Activated T-helper 17 cell treated with anti-CD3 and anti-CD28 coated beads, Interleukin-2, amount 50 U/mL, for 72 hours (primary cell): ENCODE measurements at places on chromosomes 4 and X.
A peak's percentile ranks its signal among the peaks of the same experiment; 100 is the strongest.

DNA sequence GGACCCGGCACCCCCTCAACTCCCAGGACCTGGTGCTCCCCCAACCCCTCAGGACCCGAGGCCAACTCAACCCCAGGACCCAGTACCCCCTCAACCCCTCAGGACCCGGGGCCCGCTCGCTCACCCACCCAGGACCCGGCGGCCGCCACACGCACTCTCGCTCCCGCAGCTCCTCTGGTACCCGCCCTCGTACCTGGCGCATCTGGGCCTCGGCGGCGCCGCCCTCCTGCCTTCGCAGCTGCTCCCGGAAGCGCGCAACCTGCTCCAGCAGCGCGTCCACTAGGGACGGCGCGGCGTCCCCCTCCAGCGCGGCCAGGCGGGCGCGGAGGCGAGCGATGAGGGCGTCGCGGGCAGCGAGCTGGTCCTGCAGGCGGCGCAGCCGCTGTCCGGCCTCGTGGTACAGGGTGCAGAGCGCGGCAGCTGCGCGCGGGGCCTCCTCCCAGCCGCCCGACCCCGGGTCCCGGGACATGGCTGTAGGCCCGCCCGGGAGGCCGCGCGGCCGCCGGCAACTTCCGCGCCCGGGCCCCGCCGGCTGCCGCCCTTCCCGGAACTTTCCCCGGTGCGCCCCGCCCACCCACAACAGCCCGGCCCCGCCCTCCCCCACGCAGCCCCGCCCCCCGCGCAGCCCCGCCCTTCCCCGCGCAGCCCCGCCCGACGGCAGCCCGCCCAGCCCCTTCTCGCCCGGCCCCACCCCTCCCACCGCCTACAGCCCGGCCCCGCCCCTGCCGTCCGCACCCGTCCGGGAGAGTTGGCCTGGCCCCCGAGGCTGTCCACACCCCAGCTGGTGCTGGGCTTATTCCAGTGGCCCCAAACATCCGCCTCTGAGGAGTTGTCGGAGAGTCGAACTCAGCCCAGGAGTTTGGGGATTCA lies at the start of gene TNIP2:
TSS of gene TNIP2 (minus strand) at position 516 of the 870 bp plus-strand sequence. CDS start at position 469, 47 bp downstream.
- peak; percentile 86 for ATAC-seq

DNA sequence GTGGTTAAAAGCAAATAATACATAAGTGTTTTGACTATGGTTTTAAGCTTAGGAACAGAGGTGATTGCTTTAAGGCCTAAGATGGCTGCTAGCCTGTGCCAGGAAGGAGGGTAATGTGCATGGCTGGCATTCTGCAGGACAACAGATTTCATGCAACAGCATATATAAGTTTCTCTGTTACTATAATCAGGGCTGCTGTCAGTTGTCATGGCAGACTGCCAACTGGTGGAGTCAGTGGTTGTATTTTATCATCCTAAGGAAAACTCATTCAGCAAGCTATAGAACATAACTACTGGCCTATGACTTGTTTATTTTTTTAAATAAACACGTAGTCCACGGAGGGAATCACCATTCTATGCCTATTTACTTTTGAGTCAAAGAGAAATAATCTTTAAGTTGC lies 77.7 kb upstream of the DCAF8L1 start:
- ATAC-seq, result no peak

DNA sequence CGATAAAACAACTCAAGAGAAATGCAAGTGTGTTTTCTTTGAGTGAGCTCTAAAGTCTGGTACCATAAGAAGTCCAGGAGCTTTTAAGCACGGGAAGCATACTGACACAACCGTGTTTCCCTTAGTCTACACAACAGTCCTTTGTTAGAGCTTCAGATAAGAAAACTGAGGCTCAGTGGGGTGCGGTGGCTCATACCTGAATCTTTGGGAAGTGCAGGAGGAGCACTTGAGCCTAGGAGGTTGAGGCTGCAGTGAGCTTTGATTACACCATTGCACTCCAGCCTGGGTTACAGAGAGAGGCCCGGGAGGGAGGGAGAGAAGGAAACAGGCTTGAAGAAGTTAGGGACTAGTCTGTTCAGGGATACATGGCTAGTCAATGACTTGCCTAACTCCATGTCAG lies 21.9 kb downstream of the LEF1 start:
- ATAC-seq, result no peak

- no peak for ATAC-seq
Observed at GRCh38 chr4:60655356-60655755, 544.8 kb upstream of the ADGRL3 start.

- no peak for ATAC-seq
Observed at GRCh38 chrX:117038918-117039440, 576.2 kb upstream of the CT83 start.

DNA sequence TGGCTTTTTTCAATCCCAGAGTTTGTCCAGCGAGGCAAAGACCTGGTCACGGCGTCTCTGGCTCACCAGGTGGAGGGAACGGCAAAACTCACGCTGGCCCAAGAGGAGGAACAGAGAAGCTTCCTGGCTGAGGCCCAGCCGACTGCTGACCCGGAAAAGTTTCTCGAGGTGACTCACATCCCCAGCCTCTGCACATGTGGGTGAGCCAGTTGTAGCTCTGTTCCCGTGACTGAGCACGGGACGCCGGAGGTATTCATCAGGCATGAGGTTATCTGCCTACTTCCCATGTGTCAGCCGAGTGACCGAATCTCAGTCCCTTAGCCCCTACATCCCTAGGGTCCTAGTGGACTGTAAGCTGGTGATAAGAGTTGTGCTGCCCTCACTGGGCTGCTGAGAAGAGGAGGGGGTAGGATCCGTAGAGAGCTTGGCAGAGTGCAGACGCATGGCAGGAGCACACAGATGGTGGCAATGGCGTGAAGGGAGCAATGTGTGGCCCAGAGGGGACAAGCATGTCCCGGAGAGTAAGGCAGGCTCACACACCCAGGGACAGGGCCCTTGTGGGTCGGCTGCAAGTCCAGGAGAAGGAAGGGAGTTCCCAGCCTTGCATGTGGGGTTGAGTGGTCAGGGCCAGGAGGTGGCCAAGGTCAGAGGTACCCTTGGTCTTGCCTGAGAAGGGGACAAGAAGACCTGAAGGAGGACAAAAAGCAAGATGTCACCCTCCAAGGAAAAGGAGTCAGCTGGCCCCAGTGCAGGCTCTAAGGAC lies 42.9 kb downstream of the EVC start:
- peak; percentile 32 for ATAC-seq

DNA sequence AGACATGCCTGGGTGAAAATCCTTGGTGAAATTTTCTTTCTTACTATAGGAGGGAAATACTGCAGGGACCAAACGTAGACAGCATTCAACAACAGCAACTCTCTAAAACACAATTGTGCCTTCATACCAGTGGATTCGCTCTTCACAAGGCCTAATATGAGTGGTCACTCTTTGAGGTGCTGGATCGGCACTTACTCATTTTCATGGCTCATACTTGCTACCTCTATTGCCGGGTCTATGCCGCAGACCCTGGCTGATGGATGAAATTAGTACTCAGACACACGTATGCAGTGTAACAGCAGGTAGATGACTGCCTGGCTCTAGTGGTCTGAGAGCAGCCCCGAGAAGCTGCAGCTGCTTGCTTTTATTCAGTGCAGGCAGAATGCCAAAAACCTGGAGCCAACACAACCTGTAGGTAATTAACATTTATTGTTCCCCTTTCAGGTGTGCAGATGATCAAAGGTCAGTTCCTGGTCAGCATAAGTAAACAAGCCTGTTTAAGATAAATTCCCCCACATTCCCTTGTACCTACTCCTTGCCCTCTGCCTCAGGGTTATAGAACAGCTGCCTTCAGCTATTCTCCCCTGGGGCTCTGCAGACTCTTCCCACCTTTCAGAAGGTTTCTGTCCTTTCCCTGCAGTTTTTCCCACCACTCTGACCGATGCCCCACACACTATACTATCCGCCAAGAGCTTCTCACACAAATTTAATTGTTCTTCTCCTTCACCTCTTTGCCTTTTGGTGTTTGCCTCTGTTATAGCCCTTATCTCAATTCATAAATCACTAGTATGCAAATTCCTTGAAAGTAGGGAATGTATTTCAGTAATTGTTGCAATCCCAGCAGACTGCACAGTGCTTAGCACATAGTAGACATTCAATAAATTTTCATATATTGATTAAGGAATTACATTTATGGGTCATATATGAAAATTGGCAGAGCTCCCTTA lies 210.0 kb downstream of the SPANXN3 start:
- no peak for ATAC-seq

DNA sequence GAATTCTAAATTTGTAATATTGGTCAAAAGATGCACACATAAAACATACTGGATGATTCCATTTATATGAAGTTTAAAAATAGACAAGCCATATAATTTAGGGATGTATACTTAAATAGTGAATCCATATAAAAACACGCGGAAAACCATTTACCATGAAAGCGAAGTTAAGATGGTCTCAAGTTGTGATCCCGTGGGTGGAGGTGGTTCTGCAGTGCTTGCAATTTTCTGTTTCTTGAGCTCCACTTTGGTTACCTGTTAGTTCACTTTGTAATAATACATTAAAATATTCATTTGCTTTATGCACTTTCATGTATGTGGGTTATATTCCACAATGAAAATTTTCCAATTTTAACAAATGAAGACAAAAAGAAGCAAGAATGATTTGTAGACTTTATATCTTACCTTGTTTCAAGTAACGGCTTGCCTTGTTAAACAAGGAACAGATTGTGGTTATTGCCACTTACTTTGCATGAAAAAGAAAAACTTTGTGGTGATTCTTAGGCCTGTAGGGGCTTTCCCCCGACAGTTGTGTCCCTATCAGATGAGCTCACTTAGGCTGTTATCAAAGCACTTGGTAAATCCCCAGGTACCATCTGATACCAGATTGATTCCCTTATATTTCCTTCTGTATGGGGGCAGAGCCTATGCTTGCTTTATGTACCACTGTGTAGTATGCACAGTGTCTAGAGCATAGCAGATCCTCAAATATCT lies 12.2 kb downstream of the UCP1 start:
- ATAC-seq, result peak; percentile 99

GRCh38 chr4:15901998-15902397 lies 36.5 kb downstream of the FGFBP1 start:
- ATAC-seq, result peak; percentile 59

DNA sequence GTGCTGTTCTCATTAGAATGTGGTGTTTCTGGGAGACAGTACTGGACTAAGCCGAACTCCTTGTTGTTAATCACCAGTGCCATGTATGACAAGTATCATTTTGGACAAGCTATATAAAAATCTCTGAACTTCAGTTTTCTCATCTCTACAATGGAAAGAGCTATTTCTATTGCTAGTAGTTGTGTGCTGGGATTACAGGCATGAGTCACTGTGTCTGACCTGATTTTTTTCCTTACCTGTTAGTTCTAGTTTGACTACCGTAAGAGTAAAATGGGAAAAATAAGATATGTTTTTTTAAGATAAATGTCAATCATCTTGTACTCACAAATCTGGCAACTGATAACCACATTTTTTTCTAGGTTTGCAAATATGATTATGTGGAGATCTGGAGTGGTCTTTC lies 192.3 kb downstream of the TLL1 start:
- no peak for ATAC-seq

DNA sequence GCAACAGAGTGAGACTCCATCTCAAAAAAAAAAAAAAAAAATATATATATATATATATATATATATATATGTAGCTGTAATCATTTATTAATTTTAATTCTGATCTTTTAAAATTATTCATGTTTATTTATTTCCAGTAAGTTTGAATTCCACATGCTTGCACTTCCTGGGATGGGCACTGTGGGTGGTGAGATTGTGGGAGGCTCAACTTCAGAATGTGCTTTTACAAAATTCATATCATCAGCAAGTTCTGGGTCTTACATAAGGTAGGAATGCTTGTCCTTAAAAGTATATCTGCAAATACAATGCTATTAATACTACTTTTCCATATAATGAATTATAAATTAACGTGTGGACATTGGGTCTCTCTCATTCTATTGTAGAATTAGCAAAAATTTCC lies 156.5 kb downstream of the EMCN start:
- ATAC-seq, result no peak

GRCh38 chrX:85590638-85591037 lies 211.2 kb upstream of the POF1B start:
- ATAC-seq, result no peak

DNA sequence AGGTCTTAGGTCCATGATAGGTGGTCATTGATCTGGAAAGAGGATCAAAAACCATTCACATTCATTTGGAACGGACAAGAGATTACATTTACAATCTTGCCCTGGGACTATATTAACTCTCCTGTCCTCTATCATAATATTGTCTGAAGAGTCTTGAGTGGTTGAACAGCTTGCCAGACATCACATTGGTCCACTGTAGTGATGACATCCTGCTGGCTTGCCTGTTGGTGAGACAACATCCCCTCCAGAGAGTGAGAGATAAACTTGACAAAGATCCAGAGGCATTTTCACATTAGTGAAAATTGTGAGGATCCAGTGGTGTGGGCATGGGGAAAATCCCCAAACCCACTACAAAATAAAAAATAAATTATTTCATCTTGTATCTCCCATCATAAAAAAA lies 155.7 kb upstream of the LEF1 start:
- ATAC-seq, result no peak

DNA sequence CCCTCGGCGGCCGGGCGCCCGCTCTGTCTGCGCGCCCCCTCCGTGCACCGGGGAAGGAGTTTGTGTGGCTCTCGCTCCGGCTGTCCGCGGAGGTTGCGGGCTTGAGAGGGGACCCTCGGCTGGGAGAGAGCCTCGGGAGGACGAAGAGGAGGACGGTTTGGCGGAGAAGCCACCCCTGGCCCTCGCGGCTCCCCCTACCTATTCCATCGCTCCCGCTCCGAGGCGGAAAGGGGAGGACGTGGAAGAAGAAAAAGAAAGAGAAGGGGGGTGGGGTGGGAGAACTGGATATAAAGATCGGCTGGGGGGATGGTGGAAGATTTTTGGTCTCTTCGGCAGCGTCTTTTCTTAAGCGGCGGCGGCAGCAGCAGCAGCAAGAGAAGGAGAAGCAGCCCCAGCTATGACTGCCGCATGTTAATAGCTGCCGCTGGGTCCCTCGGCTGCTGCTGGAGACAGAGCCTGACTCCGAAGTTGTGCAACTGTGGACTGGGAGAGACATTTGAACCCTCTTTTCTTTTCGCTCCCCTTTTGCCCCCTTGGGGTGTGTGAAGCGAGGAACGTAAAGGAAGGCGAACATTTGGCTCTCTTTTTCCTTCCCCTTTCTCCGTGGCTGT lies 895 bp downstream of the ADGRL3 start:
- ATAC-seq, result no peak

DNA sequence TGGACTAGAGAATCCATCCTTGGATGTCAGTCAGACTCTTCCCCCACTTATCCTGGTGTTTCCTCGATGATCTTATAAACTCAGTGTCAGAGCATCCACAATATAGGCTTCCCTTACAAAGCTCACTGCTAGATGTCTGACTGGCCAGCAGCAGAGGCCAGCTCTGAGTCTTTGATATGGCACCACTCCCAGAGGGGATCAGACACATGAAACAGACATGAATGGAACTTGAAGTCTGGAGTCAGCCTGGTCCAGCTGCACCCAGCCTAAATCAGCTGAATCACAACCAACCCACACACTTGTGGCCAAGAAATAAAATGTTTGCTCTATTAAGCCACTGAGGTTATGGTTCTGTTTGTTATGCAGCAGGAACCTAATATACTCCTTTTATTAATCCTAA lies 129.6 kb upstream of the MED14 start:
- no peak for ATAC-seq

DNA sequence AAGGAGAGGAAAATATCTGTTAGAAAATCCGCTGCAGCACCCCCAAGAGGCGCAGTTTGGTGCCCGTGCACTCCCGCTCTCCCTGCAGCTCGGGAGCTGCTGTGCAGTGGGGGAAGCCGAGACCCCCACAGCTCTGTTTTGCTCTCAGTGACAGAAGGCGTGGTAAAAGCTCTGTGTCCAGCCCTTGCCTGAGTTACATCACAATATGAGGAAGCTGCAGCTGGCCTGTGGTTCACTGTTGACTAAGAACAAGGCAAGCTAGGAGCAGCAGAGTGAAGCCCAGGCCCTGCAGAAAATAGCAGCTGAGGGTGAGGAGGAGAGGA lies 88.5 kb upstream of the ADRA2C start:
- no peak for ATAC-seq

GRCh38 chrX:109902665-109903064 lies 100.2 kb upstream of the TMEM164 start:
- ATAC-seq, result no peak
